ENCODE measurements at places on chromosomes 13 and 19.

GRCh38 chr13:76737526-76737925 lies 148.7 kb downstream of the KCTD12 start:
- no peak for DNase-seq

DNA sequence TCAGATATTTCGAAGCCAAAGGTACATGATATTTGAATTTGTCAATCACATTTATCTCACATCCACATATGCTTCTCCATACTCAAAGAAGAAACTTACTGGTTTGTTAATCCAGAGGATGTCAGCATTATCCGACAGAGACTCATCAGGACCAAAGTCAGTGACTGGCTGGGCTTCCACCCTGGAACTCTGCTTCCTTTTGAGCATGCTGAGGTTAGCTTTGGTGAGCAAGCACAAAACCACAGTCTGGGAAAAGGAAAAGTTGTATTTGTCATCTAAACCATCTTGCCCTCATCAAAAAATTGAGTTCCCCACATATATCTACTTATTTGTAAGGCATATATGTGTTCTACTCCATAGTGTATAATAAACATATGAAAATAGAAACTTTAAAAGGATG lies 17.4 kb downstream of the NALCN start:
- no peak for DNase-seq

DNA sequence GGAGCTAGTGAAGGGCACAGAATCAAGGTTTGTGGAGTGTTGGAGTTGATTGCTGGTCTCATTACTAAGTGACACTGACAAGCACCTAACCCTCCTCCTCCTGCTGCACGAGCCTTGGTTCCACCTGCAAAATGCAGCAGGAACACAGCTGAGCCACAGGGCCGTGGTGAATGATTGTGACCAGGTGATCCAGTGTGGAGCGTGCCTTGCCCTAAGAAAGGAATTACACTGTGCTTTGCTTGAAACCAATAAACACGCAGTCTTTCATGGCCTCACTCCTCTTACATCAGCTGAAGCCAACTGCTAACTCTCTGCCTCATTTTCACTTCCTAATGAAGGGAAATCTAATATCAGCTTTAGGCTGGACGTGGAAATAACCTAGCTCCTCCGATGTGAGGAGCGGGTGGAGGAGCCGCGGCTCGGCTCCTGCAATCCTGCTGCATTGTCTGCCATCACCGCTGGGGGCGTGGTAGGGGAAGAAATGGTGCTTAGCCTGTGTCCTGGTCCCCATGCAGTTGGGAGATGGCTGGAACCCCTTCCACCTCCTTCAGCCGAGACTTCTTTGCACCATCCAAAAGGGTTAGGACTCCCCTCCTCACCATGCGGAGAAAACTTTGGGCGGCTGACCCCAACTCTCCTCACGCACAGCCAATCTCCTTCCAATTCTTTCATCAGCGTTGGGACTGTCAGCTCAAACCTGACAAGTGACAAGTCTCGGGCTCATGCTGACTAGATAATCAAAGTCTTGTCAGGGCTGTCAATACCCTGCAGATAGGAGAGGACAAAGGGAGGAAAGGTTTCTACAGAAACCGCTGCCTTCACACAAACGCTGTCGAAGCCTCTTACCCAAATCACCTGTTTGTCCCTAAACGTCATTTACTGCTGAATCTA lies 427.9 kb downstream of the ZNF536 start:
- no peak for DNase-seq

GRCh38 chr13:103002279-103002678 lies 63.9 kb downstream of the SLC10A2 start:
- DNase-seq = no peak

DNA sequence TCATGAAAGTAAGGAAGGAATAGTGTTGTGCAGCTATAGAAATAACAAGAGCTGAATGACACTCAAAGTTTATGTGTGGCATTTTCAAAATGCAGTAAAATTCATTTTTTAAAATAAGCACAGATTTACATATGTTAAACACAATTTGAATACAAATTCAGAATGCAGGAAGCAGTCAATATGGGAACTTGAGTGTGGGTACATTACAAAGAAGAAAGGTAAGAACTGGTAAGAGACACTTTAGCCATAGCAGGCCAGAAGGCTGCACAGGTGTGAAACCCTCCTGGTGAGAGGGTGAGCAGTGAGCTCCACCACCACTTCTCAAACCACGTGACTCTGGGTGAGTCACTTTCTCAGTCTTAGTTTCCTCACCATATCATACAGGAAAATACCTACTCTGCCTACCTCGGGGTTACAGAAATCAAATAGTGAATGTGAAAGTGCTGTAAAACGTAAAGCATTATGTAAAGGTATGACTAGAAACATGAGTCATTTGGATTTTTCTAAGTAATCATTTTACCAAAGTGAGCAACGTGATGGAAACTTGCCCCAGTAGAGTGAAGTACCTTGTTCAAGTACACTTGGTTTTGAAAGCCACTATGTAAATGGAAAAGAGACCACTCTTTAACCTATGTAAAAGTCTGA lies 40.5 kb downstream of the USP12 start:
- peak; percentile 31 for DNase-seq

DNA sequence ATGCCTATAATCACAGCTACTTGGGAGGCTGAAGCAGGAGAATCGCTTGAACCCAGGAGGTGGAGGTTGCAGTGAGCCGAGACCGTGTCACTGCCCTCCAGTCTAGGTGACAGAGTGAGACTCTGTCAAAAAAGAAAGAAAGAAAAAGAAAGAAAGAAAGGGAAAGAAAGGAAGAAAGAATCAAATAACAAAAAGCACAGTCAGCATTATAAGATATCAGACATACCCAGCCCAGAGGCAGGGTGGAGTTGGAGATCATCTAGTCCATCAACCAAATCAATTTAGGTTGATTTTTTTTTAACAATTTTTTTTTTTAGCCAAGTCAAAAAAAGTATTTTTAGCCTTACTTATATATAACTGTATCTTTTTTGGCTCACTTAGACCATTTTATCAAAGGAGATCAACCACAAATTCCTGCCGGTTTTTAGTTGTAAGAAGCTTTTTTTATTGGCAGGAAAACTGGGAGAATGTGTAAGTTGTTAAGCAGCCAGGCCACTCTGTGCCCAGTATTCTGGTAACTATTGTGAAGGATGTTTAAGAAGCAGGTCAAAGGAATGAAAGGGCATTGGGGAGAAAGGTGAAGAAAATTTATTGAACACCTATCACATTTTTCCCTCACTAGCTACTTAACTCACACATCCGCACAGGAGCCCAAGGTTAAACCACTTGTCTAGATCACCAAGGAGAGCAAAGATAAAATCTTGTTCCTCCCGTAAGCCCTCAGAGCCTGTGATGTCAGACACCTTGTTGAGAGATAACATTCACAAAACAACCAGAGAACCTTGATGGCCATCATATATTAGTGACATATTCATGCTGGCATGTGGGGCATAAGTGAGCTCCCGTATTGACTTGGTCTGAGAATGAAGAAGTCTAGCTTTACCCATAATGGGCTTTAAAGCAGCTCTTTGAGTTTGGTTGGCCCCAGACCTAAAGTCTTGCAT lies 91.8 kb downstream of the COL4A2 start:
- no peak for DNase-seq

GRCh38 chr13:78770601-78771000 lies 111.6 kb upstream of the OBI1 start:
- no peak for DNase-seq

DNA sequence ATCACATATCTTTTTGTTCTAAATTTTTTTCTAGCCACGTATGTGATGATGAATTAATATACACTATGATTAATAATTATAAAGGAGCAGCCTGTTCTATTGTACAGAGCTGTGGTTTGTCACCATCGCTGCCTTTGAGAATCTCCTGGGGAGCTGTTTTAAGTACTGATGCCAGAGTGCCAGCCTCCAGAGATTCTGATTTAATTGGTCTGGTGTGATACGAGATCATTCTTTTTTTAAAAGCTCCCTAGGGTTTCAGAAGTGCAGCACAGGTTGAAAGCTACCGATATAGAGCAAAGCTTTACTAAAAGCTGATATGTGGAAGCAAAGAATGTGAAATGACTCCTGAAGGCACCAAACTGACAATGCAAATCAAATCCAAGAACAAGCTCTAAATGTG lies 314.7 kb downstream of the ITGBL1 start:
- no peak for DNase-seq

DNA sequence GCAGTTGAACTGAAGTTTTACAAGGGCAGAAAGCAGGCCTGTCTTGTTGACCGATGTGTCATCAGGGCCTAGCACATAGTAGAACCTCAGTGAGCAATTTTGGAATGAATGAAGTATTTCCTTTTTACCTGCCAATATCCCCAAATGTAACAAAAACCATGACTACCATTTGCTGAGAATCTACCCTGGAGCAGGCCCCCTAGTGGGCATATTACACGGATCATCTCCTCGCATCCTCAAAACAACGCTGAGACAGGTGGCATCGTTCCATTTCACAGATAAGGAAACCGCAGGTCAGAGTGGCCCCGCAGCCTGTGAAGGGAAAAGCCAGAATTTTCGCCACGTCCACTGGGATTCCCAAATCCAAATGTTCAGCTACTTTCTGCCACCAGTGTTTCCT lies 77.9 kb downstream of the CACNA1A start:
- DNase-seq = no peak

DNA sequence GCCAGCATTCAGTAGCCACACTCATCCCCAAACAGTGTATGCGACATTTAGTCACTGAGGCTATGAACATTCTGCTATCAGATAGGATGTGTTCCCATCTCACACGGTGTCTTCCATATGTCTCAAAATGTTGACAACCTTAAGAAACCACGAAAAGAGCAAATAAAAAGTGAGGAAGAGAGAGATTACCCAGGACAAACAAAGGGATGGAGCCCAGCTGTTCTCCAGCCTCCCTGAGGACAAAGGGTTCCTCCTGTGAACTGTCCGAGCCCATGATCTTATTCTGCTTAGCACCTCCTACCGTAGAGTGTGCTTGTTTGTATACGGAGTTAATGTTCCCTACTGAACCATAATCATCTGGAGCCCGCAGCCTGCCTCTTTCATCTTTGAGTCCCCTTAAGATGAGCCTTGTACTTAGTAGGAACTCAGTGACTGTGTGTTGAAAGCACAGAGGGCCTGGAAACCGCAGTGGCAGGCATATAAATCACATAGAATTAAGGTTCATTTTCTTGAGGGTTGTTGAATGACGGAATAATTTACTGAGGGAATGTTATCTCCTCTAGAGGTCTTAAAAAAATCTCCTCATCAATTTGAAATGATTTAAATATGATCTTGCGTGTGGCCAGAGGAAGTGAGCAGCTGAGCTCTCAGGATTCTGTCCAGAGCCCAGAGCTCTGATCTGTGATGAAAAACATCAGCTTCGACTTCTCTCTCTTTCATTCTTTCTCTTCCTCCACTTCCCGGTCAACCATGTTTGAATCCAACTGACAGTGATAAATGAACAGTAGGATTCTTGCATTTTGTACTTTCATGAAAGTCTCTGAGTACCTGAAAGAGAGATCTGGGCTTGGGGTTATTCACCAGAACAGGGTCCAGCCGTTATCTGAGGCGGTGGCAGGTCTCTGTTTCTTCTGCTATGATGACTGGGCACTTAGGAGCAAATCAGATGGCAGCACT lies 200.5 kb downstream of the KLF5 start:
- DNase-seq = no peak

DNA sequence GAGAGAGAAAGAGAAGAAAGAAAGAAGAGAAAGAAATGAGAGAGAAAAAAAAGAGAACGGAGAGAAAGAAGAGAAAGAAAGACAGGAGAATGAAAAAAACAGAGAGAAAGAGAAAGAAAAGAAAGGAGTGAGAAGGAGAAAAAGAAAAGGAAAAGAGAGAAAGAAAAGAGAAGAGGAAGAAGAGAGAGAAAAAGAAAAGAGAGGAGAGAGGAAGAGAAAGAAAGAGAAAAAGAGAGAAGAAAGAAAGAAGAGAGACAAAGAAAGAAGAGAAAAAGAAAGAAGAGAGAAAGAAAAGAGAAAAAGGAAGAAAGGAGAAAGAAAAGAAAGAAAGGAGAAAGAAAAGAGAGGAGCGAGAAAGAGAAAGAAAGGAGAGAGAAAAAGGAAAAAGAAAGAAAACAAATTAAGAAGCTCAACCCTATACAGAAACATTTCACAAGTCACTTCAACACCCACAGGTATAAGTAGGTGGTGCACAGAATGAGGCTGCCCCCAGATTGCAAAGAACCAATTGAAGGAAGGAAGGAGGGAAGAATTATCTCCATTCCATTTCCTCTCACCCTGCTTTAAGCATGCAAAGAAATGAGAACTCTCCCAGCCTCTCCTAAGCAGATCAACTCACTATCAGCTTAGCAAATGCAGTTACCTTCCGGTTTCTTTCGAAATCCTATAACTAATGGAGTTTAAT lies 98.8 kb upstream of the CACNA1A start:
- no peak for DNase-seq

GRCh38 chr19:40422748-40423566 lies 2.8 kb downstream of the SERTAD1 start:
- no peak for DNase-seq

GRCh38 chr13:54194233-54195024 lies 1165.8 kb downstream of the OLFM4 start:
- no peak for DNase-seq

DNA sequence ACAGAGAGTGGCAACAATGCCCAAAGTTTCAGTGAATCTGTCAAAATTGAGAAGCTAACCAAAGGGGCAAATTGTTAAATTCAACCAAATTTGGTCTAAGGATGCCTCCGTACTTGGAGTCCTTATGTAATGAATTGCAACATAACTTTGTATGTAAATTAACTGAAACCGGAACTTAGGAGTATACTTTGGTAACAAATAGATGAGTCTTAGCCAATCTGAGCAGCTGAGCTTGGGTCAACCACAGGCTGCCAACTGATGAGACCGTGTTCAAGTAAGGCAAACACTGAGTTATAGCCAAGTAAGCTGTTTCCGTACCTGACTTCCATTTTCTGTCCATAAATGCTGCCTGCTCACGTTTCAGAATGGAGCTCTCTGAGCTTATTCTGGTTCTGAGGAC lies 5.3 kb downstream of the VWA8 start:
- DNase-seq = no peak

DNA sequence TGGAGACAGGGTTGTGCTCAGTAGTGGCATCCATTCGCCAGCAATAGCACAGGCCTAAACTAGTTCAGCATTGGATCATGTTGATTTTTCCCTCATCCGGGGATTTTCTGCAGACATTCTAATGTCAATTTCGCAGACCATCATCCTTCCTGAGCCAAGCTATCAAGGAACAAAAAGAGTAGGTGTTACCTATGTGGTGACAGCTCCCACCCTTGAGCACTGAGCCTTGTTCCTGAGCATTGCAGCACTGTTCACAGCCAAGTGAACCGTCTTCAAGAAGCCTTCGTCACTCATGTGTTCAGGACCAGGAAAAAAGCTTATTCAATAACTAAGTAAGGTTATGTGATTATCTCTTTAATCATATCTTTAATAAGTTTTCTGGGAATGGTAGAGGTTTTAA lies 576.2 kb downstream of the UQCRFS1 start:
- DNase-seq = no peak

DNA sequence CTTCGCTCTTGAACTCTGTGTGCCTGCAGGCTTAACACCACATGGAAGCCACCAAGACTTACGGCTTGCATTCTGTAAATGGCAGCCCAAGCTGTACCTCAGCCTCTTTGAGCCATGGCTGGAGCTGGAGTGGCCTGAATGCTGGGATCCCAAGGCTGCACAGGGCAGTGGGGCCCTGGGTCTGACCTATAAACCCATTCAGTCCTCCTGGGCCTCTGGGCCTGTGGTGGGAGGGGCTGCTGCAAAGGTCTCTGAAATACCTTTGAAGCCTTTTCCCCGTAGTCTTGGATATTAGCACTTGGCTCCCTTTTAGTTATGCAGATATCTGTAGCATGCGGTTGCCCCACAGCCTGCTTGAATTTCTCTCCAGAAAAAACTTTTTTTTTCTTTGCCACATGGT lies 8.2 kb downstream of the TM9SF2 start:
- DNase-seq = no peak

Data from DMS79 (cell line).